ENCODE measurements at places on chromosomes 6 and 20.

- no peak for DNase-seq
Observed at GRCh38 chr20:14919501-14920081, 582.2 kb upstream of the FLRT3 start.

DNA sequence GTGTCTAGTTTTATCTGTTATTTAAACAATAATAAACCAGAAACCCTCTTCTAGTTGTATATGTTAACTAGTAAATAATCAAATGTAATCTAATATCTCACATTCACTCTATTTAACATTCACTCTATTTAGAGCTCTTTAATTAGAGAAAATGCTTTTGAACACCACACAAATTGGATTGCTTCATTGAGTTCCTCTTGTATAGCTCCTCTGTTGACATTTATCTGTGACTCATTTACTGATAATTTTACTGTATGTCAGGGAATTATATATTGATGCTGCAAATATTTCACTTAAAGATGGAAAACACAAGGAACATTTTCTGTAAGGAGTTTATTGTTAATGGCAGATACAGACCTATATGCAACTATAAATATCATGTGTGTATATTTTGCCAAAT lies 594.6 kb downstream of the COL12A1 start:
- no peak for DNase-seq

DNA sequence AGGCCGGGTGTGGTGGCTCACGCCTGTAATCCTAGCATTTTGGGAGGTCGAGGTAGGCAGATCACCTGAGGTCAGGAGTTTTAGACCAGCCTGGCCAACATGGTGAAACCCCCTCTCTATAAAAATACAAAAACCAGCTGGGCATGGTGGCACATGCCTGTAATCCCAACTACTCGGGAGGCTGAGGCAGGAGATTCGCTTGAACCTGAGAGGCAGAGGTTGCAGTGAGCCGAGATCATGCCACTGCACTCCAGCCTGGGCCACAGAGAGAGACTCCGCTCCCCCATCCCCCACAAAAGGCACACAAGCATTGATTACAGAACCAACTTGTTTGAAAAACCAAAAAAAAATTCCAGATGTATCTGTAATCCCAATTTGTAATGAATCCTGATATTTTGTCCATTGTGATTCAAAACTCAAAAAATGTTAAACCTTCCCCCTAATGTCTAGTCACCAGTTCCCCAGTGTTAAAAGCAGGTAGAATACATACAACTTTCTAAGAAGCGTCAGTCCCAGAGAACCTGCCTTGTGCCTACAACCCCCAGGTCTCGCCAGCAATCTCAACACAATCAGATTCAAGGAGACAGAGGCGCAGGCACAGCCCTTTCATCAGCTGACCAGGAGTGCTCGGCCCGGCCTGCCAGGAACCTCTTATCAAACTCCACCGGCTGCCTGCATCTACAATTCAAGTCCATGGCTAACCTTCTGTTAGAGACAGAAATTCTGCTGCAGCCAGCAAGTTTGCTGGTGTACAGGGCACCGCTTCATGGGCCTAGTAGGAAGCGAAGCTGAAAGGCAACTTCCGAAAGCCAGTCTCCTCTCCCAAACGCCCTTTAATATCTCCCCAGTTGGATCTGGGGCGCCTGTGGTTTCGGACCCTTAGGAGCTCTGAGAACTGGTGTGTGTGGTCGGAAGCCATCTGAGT lies 2.1 kb downstream of the EZR start:
- peak; percentile 49 for DNase-seq

- no peak for DNase-seq
Observed at GRCh38 chr6:12419631-12420272, 129.6 kb downstream of the EDN1 start.

GRCh38 chr6:154481521-154482013 lies 28.9 kb downstream of the CNKSR3 start:
- peak; percentile 12 for DNase-seq

- no peak for DNase-seq
Observed at GRCh38 chr6:138970856-138971425, 17.1 kb downstream of the REPS1 start.

GRCh38 chr6:130697271-130697994 lies 129.8 kb upstream of the SMLR1 start:
- DNase-seq: no peak

DNA sequence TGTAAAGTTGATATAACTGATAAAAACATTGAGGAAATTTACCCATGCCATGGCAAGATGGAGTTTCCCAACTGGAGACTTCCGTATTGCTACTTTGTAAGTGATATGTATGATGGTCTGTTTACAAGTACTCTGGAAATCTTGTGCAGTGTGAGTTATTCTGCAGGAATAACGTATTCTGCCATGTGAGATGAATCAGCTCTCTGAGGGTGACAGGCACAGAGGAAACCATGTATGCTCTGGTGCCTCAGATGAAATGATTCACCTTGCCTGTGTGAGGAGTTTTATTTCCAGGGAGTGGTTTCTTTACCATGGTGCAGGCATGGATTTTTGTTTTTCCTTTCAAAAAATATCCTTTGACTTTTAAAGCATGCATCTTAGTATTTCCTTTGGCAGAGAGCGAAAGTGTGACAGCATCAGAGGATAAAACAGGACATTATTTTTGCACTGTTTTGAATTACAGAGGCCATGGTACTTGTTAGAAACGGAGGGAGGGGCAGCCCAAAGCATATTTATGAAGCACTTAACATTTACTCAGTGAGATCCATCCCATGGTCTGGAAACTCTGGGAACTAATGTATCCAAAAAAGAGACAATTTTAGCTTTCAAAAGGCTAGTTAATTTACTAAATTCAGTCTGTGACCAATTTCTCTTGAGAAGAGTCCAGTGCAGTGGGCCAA lies 36.0 kb upstream of the MTRF1L start:
- DNase-seq: no peak

GRCh38 chr6:26660000-26660361 lies 435 bp upstream of the ZNF322 start:
- peak; percentile 61 for DNase-seq

GRCh38 chr6:16180696-16181438 lies 52.0 kb downstream of the MYLIP start:
- DNase-seq: no peak

GRCh38 chr6:66435321-66435720 lies 728.3 kb upstream of the EYS start:
- no peak for DNase-seq

DNA sequence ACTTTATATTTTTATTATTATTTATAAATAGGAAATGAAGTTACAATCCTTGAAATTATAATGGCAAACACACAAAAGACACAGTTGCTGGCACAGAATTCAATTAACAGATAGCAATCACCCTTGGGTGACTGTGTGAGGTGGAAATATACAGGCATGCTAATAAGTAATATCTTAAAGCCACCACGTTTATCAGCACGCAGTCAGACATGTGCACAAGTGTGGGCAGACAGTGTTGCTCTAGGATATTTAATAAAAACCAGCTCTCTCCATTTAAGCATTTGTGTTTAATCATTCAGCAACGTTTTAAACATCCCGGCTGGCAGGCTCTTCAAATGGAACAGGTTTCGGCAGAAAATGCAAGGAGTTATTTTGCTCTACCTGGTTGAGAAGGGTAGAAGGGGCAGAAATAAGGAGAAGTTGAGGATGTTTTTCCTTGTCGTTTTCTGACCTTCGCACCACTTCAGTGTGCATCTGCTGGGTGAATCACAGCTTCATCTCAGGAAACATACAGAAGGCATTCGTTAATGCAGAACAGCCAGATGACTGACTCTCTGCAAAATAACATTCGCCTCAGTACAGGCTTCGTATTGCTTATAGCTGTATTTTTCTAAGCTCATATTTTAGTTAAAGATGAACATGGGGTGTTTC lies 585.1 kb downstream of the QKI start:
- DNase-seq: no peak

- no peak for DNase-seq
Observed at GRCh38 chr20:21509597-21510371, 4.1 kb downstream of the NKX2-2 start.

GRCh38 chr6:160082627-160083026 lies 39.0 kb upstream of the SLC22A1 start:
- DNase-seq: no peak

- DNase-seq: no peak
Observed at GRCh38 chr20:14580418-14581074, 243.1 kb upstream of the FLRT3 start.

GRCh38 chr6:90846824-90847223 lies 260.0 kb upstream of the MAP3K7 start:
- DNase-seq: no peak

GRCh38 chr6:143176090-143177021 lies 115.7 kb downstream of the AIG1 start:
- DNase-seq: no peak

GRCh38 chr6:36904114-36904513 lies 18.4 kb downstream of the C6orf89 start:
- DNase-seq: no peak

GRCh38 chr6:74925683-74926082 lies 280.2 kb downstream of the COL12A1 start:
- peak; percentile 97 for DNase-seq

DNA sequence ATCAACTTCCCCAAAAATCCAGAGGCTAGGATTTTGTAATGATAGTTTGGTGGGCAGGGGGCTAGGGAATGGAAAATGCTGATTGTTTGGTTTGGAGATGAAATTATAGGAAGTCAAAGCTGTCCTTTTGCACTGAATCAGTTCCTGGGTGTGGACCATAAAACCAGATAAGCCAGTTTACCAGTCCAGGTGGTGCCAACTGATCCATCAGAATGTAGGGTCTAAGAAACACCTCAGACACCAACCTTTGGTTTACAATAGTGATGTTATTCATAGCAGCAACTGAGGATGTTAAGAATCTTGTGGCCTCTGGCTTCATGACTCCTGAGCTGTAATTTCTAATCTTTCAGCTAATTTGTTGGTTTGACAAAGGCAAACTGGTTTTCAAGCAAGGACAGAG lies 496.6 kb upstream of the EPHA7 start:
- no peak for DNase-seq

DNA sequence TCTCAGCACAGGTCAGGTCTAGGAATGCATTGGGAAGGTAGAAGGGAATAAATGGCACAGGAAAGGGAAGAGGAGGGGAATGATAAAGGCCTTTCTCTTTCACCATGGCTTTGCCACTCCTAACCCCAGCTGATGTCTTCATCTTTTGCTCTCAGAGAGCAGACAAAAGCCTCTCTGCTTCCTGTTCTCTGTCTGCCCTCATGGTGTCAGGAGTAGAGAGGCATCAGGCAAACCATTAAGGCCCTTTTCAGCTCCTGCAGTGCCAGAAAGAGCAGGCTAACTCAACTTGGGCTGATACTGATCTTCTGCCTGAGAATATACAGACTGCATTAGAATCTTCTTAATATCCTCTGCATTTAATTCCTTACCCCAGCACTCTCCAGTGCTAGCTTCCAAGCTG lies 48.0 kb upstream of the STXBP5 start:
- DNase-seq: peak; percentile 14

GRCh38 chr6:163466839-163467390 lies 52.4 kb downstream of the QKI start:
- no peak for DNase-seq

GRCh38 chr6:161561908-161562307 lies 288.0 kb upstream of the AGPAT4 start:
- DNase-seq: no peak

- DNase-seq: peak; percentile 57
Observed at GRCh38 chr20:38222231-38222922, 38.2 kb downstream of the KIAA1755 start.

GRCh38 chr20:53711333-53712211 lies 117.9 kb upstream of the ZNF217 start:
- DNase-seq: no peak

GRCh38 chr6:20866036-20866435 lies 331.8 kb downstream of the CDKAL1 start:
- DNase-seq: no peak

DNA sequence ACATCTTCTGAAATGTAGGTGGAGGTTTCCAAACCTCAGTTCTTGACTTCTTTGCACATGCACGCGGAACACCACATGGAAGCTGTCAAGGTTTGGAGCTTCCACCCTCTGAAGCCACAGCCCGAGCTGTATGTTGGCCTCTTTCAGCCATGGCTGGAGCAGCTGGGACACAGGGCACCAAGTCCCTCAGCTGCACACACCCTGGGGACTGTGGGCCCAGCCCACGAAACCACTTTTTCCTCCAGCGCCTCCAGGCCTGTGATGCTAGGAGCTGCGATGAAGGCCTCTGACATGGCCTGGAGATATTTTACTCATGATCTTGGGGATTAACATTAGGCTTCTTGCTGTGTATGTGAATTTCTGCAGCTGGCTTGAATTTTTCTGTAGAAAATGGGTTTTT lies 68.7 kb downstream of the RNF217 start:
- DNase-seq: no peak

DNA sequence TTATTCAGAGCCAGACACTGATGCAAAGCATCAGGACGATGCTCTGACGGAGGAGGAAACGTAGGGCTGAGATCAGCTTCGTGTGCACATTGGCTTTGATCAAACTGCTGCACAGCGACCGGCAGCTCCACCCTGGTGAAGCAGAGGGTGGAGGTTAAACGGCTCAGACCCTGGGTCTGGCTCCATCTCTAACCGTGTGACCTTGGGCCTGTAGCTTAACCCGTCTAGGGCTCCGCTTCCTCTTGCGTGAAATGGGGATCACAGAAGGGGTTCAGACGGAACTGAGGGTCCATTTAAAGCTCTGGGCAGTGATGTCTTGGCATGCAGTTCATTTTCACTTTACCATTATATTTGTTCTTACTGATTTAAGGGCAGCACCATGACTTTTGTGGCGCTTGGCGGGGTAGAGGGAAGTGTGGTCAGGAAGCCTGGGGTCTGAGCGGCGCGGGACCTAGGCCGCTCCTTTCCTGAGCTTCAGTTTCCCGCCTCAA lies 644 bp downstream of the RBL1 start:
- peak; percentile 58 for DNase-seq

DNA sequence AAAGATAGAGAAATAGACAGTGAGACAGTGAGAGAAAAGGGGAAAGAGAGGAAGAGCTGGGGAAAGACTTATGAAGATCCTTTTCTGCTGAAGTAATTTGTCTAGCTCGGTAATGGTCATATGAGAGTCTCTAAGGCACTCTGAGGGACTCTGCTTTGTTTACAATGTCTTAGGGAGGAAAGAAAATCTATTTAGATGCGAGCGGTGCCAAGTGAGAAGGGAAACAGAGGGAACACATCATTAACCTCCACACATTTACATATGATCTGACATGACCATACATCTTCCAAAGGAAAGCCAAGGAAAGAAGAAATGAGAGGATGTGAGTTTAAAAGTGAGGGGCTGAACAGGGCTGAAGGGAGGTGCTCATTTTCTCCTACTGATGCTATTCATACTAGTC lies 862.3 kb upstream of the CITED2 start:
- no peak for DNase-seq

- DNase-seq: no peak
Observed at GRCh38 chr6:160394654-160395035, 46.5 kb downstream of the SLC22A3 start.

Data from Kasumi-1 (cell line).